ENCODE measurements at places on chromosomes 3 and 15.
A peak's percentile ranks its signal among the peaks of the same experiment; 100 is the strongest.

DNA sequence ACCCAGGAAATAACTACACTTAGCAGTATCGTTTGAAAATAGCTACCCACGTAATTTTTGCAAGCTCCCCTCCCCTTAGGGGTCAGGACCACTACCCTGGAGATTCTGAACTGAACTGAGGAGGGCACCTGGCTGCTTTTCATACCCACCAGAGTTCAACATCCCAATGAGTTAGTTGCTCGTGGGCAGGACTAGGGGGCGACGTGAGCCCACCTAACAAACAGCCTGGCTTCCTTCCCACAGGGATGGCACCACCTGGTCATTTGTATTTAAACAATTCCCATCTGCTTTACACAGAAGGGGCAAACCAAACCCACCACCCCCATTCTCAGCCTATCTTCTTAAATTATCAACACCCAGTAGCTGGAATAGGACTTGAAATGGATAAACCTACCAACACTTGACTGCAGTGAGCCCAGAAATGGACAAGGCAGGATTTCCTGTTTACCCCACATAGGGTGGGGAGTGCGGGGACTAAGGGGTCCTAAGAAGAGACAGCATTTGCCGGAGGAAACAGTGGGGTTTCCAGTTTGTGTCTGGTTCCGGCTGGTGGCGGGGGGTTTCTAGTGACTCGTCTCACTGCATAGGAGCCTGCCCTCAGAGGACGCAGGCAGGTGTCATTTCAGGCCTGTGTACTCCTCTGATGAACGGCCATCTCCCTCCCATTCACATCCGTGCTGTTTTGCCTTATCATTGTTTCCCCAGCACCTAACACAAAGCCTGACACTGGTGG is 11.6 kb upstream of the VGLL4 start:
- DNase-seq, result no peak

DNA sequence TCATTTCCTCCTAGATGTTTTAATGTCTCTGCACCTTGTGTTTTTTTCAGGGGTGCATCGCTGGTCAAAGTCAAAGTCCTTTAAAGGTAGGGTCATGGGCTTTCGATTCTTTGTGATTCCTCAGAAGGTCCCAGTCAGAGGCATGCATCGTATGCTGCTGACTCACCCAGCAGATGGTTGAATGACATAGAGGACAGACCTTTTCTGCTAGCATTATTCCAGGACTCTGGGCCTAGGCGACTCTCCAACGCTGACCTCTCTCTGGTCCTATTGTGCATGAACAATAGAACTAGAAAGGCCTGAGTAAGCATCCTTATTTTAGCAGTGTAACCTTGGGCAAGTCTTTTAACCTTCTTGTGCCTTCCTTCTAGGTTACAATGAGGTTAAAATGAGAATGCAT is 75.9 kb downstream of the DGKG start:
- DNase-seq, result no peak

GRCh38 chr15:73633991-73634495 is 854 bp upstream of the NPTN start:
- DNase-seq, result no peak

DNA sequence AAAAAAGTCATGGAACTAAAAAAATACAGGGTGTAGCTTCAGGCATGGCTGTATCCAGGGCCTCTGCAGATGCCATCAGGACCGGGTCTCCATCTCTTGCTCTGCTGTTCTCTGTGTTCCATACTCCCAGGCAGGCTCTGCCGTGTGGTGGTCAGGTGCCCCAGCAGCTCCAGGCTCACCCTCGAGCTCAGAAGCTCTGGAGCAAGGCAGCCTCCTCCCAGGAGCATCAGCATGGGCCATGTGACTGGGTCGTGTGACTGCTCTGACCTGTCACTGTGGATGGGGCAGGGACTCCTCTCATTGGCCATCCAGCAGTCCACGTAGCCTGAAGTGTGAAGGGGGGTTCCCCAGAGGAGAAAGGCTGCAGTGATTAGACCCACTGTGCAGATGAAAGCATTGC is 8.5 kb downstream of the FBLN2 start:
- DNase-seq, result no peak

GRCh38 chr3:103440539-103441203 is 1005.9 kb downstream of the ZPLD1 start:
- no peak for DNase-seq

DNA sequence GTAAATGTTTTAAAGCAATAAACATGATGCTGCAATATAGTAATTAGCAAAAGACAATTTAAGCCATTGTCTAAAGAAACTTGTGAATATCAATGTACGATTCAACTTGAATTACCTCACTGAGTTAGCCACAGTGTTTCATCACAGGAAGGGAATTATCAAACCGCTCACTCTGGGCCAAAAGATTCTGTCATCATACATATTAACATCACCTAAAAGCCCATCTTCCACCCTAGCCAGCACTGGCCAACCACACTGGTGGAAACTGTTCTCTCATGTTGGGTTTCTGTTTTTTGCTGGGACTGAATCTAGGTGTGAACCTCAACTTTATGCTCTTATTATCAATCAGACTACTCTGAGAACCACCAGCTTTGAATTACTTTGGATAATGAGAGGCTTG is 497.7 kb upstream of the THBS1 start:
- DNase-seq, result no peak

DNA sequence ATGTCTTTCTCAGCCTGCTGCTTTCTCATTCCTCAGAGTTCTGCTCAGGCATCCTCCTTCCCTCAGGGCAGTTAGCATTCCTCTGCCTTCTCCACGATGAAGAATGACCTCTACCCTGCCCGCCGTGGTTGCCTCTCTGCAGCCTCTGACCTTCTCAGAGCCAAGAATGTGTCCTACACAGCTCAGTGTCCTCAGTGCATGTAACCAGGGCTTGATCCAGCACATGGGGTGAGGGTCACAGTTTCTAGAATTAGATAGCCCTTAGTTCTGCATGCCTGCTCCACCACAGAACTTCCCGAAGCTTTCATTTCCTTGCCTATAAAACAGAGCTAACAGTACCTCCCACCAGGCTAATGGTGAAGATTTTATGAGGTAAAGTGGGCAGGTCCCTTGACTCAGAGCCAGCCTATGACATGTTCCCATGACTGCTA is 182.1 kb downstream of the CLSTN2 start:
- DNase-seq, result no peak

DNA sequence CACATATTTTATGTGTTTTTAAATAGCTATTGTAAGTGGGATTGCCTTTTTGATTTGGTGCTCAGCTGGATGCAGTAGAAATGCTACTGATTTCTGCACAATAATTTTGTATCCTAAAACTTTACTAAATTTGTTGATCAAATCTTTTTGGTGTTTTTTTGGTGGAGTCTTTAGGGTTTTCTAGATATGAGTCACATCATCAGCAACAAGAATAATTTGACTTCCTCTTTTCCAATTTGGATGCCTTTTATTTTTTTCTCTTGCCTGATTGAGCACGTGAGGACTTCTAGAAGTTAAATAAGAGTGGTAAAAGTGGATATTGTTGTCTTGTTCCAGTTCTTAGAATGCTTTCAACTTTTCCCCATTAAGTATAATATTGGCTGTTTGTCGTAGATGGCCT is 51.3 kb downstream of the TLNRD1 start:
- no peak for DNase-seq

GRCh38 chr3:106341586-106342162 is 472.9 kb upstream of the CBLB start:
- no peak for DNase-seq

DNA sequence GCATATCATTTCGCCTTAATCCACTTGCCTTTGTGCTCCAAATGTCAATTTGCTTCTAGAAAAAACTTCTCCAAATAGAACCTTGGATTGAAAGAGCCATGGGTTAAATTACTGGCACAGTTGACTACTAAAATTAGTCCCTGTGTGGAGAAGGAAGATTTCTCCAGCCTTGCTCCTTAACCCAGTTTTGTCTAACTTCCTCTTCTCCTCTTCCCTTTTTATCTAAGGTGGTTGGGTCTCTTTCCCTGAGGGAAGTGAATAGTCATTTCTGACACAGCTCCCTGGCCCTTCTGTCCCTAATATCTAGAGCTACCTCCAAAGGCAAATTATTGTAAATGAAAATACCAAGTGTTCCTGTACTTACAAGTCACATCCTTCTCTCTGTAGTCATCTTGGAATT is 527.9 kb upstream of the TBL1XR1 start:
- no peak for DNase-seq

- no peak for DNase-seq
These were observed 29.8 kb upstream of the PLSCR1 start for GRCh38 chr3:146574173-146574572.

GRCh38 chr3:194723846-194724618 is 38.3 kb downstream of the FAM43A start:
- DNase-seq, result no peak

- DNase-seq, result no peak
These were observed 92.8 kb downstream of the CCNL1 start for GRCh38 chr3:157067114-157067513.

DNA sequence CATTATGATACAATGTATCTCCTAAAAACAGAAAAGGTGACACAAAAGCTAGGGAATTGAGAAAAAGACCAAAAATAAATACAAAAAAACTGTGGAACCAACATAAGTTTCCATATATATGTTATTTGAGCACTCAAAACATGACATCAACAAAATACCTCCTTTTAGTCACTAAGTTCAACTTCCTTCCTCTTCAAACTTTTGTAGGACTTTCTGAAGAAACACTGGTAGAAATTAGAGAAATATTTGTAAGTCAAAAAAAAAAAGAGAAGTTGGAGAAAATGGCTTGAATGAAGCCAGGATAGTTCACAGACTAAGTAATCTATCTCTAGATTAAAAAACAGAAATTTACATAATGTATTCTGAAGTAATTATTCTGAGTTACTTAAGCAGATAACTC is 208.4 kb upstream of the ALCAM start:
- DNase-seq, result no peak

GRCh38 chr15:83960192-83960829 is 275.3 kb upstream of the GOLGA6L4 start:
- no peak for DNase-seq

- DNase-seq, result peak; percentile 63
These were observed at the start of gene ALS2CL for GRCh38 chr3:46693038-46693891. Gene ALS2CL, minus strand, starts transcription at chr3:46693679. Its CDS starts 4,239 bp downstream, at chr3:46689440.

DNA sequence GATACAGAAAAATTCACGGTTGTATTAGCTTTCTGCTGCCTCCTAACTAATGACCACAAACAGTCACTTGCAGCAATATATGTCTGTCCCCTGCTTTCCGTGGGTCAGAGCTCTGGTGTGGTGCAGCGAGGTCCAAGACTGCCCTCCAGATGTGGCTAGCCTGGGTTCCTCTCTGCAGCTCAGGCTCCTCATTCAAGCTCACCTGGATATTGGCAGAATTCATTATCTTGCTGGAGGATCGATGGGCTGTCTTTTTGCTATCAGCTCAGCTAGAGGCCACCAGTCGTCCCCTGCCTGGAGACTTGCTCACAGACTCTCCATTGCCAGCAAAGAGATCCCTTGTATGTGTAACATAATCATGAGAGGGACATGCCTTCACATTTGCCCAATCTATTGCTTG is 12.8 kb upstream of the PLXNA1 start:
- DNase-seq, result no peak

DNA sequence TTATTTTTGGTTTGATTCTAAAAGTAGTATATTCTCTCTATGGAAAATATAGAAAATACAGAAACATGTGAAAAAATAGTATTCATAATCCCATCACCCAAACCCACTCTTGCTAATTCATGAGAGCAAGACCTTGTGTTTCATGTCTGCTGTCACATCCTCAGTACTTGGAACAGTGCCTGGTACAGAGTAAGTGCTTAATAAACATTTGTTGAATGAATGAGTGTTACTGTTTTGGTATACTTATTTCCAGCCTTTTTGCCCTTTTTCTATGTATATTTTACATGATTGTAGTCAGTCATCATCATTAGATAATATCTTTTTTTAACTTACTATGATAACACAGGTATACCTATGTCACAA is 59.3 kb downstream of the IL16 start:
- DNase-seq, result no peak

- no peak for DNase-seq
These were observed 567 bp downstream of the ADAMTS9 start for GRCh38 chr3:64687086-64687780.

DNA sequence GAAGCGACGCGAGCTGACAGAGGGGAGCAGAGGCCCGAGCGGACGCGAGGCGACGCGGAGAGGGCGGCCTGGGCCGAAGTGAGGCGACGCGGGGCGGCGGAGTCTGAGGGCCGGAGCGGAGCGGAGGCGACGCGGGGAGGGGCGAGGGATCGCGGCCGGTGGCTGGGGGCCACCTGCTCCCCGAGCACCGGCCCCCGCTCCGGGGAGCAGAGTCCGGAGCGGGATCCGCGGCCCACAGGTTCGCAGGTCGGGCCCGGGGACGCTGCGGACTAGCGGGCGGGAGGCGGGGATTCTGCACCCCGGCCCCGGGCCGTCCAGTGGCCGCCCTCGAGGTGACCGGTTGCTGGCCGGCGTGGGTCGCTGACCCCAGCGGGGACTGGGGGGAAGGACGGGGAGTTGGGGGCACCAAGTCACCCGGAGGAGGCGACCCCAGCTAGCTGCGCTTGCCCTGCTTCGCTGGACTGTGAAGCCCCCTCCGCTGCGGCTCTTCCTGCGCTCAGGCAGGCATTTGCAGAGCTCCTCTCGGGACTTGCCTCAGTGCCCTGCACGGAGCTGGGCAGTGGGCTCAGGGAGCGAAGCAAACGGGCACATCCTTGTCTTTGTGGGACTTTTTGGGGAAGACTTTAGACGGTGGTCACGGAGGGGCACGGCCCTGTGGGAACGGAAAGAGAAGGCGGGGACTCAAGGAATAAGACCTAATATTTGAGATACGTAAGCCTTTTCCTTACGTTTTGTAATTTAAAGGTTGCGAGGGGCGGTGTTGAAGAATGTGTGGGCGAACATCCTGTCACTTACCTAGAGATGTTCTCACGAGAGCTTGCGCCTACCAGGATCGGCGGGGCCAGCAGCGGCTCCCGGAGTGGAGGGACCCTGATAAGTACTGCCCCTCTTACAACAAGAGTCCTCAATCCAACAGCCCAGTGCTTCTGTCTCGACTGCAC is 566 bp downstream of the HMCES start:
- DNase-seq, result peak; percentile 67

DNA sequence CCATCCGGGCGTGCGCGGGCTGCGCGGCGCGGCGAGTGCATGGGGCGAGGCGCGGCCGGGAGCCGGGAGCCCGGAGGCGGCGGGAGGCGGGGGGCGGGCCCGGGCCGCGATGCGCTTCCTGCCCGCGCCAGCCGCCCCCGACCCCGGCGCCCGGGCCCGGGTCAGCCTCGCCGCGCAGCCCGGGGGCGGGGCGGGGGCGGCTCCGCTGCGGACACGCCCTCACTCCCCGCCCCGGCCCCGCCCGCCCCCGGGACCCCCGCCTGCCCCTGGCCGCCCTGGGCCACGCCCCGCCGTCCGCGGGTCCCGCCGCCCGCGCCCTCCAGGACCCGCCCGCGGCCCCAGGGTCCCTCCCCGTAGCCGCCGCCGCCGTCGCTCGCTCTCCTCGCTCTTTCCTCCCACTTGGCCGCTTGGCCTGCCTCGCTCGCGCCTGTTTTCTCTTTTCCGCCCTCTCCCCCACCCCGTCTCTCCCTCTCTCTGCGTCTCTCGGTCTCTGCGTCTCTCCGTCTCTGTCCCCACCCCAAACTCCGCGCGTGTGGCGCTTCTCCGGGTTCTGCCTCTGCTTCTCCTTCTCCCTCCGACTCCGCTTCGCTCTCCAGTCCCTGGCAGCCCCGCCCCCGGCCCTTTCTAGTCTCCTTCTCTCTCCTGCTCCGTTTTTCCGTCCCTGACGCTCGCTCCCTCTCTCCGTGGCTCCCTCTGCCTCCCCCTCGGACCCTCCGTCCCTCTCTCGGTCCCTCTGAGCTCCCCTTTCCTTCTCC is at the start of gene PLXND1:
Gene PLXND1 (minus strand): TSS at position 41 of the 755 bp plus-strand sequence. CDS start 37 bp downstream, at position 4.
- DNase-seq, result peak; percentile 47

GRCh38 chr3:68249265-68249664 is 594.9 kb upstream of the SUCLG2 start:
- DNase-seq, result no peak

- no peak for DNase-seq
These were observed 320.6 kb downstream of the UACA start for GRCh38 chr15:70442616-70443321.
